ENCODE measurements at places on chromosomes 16 and 17.
A peak's percentile ranks its signal among the peaks of the same experiment; 100 is the strongest.

- peak; percentile 49 for DNase-seq
Observed at GRCh38 chr17:6831661-6832263, at the start of gene TEKT1. TSS of gene TEKT1 (minus strand) at chr17:6831729. CDS start at chr17:6830376, 1,353 bp downstream.

DNA sequence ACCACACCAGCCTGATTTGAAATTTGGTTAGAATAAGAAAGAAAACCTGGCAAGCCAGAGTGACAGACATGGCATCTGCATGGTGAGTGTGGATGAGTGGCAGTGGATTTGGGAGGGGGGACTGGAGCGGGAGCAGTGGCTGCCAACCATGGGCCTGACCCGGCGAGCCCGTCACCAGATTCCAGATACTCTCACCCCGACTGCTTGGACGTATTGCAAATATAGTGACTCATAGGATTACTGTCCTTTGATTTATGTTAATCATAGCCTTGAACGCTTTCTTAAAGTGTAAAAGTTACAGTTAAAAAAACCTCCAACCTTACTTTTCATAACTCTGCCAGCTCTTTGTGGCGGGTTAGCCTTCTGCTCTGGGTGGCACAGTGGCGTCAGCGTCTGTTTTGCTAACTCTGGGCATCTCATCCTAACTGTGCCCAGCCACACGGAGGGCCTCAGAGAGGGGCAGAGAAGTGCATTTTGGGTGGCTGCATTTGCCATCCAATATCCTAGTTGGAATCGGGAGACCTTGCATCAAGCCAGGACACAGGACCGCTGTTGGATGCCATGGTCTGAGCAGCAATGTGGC, 26.8 kb upstream of the FOXK2 start:
- no peak for DNase-seq

DNA sequence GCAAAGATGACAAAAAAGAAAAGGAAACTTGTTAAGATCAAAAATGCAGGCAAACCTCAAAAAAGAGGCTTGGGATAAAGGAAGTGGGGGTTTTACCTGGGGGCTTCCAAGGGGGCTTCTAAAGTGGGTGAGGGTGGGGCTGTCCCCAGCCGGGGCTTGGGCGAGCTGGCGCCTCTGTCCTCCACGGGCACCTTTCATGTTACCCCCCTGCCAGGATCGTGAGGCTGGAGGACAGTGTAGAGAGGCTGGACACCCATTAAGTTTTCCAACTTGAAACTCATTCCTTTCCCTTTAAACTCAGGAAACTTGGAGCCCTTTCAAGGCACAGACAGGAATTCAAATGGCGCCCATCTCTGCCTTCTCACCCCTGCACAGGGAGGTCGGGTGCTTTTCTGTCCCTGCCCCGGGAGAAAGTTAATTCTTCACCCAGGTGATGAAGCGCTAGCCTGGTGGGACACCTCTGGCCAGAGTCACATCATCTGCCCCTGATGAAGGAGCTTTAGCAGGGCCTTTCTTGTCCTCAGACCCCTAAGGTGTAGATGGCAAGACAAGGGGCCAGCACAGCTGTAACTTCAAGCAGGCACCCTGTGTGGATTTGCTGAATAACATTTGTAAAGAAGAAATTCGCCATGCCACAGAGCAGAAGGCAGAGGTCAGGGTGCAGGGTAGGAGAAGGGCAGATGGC, 87.3 kb downstream of the C16orf78 start:
- no peak for DNase-seq

DNA sequence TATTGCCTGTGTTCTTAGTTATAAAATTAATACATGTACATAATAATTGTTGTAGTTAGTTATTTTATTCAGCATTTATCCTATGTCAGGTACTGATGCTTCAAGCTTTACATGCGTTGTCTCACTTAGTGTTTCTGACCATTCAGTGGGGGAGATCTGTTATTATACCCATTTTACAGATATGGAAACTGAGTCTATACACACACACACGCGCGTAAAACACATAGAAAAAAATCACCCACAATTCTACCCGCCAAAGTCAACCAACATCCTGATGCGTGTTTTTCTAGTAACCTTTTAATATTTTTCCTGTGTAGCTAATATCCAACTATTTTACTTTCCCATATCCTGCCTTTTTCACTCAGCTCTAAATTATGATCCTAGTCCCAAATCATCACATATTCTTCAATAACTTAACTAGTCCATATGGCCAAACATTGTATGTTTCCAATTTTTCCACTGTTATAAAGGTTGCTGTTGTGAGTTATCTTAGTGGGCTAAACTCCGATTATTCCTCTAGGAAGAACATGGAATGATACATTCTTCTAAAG, 48.4 kb downstream of the BMERB1 start:
- no peak for DNase-seq

GRCh38 chr17:12290207-12290606, 269.5 kb downstream of the MAP2K4 start:
- DNase-seq = no peak

DNA sequence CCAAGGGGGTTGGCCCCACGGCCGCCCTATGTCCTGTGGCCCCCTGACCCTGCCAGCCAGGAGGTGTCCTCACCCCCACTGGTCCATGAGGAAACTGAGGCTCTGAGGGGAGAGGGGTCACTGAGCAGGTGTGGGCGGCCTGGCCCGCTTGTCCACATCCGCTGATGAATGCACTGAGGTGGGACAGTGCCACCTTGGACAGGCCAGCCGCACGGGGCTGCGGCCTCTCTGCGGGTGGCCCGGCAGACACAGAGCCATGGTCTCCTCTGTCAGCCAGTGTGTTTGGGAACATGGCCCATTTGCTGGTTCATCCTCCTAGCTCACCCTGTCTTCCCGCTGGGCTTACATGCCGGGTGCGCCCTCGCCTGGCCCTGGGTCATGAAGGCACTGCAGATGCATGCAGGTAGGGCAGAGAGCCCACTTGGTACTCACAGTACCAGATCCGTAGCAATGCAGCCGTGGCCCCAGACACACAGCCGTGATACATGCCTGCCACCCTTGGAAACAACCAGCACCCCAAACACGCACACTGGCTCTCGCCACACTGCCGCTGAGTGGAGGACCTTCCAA, 93.9 kb downstream of the ENGASE start:
- DNase-seq = no peak

- DNase-seq = no peak
Observed at GRCh38 chr17:34757106-34757505, 177.7 kb downstream of the TMEM132E start.

GRCh38 chr16:28984091-28984490, 761 bp upstream of the LAT start:
- DNase-seq = no peak

GRCh38 chr17:67052720-67053437, 8.5 kb downstream of the CACNG1 start:
- no peak for DNase-seq

- no peak for DNase-seq
Observed at GRCh38 chr16:13992322-13992721, 72.4 kb downstream of the ERCC4 start.

- DNase-seq = no peak
Observed at GRCh38 chr16:80350061-80350460, 190.7 kb upstream of the DYNLRB2 start.

DNA sequence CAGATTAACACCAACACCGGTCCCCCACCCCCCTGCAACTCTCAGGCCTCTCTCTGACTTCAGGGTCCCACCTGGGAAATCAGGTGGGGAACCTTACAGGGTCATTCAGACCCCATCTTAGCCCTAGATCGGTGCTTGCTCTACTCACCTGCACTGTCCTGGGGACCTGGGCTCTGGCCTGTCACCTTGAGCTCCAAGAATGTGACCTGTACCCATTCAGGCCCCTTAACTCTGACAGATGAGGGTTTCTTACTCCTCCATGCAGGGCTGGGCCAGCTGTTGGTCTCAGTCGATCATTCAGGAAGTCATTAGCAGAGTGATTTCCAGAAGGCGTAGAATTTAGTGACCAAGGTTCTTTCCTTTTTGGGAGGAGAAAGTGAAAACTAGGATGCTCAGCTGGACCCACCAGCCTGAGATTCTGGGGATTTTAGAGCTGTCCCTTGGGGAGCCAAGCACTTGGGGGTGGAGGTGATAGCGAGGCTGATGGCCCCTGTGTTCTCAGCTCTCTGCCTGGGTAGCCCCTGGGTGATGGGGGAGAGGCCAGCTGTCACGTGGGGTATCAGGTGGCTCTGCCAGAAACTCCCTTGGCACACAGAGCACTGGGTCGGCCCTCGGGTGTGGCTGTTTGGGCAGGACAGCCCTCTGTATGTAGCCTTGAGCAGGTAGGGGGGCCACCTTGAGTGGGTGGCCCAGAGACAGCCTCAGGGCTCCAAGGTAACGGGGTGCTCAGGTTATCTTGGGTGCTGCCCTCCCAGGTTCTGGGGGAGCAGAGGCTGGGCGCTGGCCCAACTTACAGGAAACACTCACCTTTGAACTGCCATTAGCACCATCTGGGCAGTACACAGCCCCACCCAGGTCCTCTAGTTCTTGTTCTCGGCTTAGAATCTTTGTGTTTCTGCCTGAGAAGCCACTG, 724 bp downstream of the MVP start:
- no peak for DNase-seq

DNA sequence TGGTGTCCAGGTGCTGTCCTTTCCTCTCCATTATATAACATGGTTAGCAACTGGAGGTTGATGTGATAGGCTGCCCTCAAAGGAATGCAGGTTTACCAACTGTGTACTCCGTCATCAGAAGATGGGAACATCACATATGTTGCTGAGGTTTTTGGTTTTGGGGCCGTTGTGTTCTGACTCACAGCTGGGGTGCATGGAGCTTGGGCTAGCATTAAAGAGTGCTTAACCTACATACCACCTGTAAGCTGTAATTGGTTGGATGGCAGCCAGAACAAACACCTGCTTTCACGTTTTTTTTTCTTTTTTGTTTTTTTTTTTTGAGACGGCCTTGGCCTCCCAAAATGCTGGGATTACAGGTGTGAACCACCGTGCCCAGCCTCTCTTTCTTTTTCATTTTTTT, 20.9 kb downstream of the TMEM11 start:
- DNase-seq = no peak

DNA sequence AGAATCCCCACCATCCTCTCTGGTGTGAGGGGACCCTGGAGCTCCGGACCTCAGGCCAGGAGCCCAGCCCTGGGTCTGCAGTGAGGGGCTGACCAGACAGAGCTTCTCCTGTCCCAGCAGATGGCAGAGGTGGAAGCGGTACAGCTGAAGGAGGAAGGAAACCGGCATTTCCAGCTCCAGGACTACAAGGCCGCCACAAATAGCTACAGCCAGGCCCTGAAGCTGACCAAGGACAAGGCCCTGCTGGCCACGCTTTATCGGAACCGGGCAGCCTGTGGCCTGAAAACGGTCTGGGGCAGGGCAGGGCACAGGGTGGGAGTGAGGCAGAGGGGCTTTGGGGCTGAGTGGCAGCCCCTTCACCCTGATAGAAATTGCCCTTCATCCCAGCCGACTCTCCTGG, 527 bp downstream of the UNC45B start:
- no peak for DNase-seq

DNA sequence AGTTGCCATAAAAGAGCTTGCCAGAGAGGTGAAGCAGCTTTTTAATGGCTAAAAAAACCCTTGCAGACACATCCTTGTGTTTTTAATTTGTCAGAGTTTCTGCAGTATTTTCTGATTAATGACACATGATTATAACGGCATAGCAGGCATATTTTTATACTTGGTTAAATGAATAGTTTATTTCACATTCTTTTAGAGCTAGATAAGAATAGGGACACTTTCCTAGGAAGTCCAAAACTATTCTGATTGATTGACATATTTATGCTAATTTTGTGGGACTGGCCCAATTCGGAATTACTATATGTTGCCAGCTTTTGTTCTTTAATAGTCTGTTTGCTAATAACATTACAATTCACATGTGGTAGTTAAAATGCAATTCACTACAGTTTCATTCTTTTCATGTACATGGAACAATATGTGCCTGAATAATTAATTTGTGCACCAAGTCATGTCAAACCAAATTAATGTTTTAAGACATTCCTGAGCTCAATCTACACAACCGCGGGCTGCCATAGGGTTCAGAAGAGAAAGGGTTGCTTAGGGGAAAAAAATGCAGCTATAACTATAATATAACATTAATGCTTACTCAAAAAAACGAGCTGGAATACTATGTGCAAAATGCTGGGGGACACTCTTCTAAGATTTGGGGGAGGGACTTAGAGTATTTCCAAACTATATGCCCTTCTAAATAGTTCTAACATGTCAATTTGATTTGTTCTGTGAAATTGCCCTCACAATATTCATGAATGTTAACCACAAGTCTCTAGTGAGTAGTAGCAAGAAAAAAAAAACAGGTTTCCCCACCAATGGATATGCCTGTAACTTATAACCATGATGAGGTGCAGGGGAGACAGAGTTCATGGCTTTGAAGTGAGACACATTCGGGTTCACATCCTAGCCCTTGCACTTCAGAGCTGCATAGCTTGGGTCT, 305.4 kb downstream of the CEP112 start:
- no peak for DNase-seq

DNA sequence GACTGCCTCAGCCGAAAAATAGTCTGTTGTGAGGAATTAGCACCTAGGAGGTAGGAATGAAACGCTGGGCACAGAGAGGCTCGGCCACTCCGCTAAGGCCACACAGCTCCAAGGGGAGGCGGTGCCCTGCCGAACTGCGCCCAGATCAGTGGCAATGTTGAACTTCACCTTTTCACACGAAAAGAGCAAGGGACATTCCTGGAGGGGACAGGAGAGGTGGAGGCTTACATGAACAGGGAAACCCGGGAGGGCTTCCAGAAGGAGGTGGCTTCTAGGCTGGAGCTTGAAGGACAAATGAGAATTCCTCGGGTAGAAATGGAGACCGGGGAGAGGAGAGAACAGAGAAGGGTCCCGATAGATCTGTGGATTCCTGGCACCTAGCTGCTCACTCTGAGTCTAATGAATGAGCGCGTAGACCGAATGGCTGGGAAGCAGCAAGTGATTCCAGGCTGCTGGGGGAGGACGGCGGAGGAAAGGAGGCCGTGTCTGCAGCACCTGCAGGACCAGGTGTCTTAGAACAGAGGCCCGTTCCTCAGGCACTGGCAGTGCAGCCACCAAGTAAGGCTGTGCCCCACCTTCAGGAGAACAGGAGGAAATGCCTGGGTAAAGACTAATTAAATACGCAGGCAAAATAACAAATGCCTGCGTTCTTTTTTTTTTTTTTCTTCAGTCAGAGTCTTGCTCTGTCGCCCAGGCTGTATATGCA, 722 bp upstream of the SLC38A10 start:
- peak; percentile 28 for DNase-seq

DNA sequence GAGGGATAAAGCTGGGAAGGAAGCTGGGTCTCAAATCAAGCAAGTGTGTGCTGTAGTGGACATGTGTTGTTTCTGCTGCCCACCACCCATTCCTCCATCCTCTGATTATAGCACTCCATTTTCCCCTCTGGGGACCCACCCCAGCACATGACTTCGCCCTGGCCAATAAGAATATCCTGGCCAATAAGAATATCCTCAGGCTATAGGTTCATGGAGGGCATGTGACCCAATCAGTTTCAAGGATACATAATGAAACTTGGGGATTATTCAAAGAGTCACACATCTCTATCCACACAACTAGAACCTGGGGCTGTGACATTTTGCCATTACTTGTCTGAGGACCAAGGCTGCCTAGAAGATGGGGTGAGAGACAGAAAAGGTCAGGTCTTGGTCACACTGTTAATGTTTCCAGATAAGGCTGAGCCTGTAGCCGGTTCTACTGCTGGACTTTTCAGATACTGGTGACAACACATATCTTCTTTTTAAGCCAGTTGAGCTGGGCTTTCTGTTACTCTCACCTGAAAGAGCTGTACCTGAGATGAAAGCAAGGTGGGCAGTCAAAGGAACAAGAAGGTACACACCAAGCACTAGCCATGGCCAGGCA, 33.7 kb downstream of the MYO18A start:
- no peak for DNase-seq

All from stimulated activated CD4-positive, alpha-beta T cell treated with anti-CD3 and anti-CD28 coated beads, Interleukin-2, amount 100 ng/mL, for 4 hours (primary cell).